ENCODE measurements at places on chromosomes 2 and 18.

- no peak for DNase-seq
Measured at GRCh38 chr2:109364217-109364616, 235.2 kb downstream of the SH3RF3 start.

GRCh38 chr2:234454433-234454832, 42.4 kb downstream of the ARL4C start:
- no peak for DNase-seq

DNA sequence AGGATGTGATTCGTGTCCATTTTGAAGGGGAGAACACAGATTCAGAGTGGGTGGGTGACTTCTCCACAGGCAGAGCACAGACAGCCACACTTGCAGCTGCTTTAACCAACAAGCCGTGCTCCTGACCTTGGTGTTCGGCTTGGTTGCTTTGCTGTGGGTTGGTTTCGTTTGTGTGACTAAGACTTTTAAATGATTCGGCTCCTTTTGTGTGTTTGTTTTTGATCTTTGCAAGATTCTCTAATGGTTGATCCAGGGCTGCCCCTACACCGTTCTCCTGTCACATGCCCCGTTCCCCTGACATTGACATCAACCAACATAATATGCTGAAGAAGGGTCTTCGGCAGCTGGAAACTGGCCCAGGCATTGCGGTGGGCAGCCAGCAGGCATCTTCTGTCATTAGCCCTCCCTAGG, 95.9 kb upstream of the MBOAT2 start:
- no peak for DNase-seq

GRCh38 chr2:36356990-36357846, 1.6 kb downstream of the CRIM1 start:
- DNase-seq: peak; percentile 69

DNA sequence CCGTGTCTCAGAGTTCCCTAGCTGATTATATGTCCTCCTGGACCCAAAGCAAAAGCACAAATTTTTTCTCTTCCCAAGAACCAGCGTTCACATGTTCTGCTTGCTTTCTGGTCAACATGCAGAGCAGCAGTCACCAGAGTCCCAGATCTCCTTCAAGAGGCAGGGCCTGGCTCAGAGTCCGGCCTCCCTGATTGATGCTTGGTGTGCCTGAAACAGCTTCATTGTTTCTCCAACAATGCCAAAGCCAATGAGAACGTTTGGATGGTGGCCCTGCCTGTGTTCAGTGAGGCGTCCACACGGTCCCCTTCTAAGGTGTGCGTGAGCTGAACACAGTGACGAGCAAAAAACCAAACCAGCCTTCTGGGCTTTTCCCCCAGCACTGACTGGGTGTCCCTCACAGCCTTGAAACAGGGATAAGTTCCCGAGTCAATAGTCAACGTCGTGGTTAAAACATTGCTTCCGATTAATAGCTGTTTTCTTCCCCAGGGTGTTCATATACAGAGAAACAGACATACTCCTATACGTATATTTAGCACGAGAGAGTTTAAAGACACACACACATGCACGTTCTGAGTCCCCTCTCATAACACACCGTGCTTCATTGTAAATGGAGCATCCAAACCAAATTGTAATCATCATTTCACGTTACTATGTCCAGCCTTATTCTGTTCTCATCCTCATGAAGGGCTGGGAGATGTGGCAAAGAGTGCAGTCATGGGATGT, 19.3 kb upstream of the POU3F3 start:
- peak; percentile 76 for DNase-seq

- no peak for DNase-seq
Measured at GRCh38 chr2:224034017-224034416, 5.1 kb downstream of the SERPINE2 start.

DNA sequence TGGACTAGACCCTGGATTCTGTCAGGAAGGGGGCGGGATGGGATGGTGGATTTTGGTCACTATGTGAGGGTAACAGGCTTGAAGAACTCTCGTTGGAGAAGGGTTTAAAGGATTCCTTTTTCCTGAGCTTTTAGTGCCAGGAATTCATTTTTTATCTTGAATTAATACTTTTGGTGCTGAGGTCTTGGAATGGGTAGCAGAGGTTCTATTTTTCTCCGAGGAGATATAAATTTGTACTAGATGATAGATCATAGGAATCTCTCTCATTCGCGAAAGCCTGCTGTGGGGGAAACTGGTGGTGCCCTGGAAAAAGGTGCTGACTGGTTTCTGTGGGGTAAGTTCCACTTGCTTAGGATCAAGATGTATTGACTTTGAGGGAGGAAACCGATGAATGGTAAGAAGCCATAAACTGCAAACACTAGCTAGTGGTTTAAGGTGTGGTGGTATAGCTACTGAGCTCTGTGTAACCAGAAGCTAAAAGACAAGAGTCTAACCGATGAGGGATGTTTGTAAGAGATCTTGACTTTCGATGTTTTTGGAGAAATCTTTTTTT, 706 bp downstream of the AGPS start:
- no peak for DNase-seq

DNA sequence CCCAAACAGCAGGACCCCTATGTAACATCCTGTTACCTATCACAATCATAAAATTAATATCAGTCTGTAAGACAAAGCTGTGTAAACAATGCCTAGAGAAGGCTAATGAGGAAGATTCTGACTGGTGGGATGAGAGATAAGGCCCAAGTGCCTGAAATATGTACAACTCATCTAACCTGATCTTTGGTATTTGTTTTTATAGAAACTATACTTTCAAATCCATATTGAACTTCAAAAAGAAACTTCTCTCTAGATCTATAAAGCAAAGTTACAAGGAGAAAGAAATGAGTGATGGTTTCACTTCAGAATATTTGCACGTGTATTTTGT, 36.1 kb upstream of the ITGA4 start:
- no peak for DNase-seq

GRCh38 chr2:196160101-196160500, 11.3 kb downstream of the STK17B start:
- no peak for DNase-seq

- no peak for DNase-seq
Measured at GRCh38 chr18:13279181-13280069, 60.9 kb downstream of the LDLRAD4 start.

- DNase-seq: no peak
Measured at GRCh38 chr2:27096748-27097297, 10.3 kb downstream of the KHK start.

GRCh38 chr2:167954495-167954894, 292.9 kb downstream of the STK39 start:
- no peak for DNase-seq

DNA sequence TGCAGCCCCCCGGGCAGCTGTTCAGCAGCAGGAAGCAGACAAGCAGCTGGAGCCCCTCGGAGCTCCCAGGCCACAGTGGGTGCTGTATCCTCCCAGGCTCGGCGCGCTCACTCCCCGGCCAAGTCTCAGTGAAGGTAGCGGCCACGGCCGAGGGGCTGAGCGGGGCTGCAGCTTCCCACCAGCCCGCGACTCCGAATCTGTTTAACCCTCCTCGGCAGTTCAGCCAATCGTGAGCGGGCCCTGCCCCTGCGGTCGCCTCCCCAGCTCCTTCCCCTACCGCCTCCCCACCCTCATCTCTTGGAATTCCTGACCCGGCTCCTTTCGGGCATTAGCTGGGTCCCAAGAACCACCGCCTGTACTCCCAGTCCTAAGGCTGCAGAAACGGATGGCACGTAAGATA, at the start of gene RESP18:
Gene RESP18 (minus strand): TSS at position 203 of the 400 bp plus-strand sequence.
- DNase-seq: no peak

DNA sequence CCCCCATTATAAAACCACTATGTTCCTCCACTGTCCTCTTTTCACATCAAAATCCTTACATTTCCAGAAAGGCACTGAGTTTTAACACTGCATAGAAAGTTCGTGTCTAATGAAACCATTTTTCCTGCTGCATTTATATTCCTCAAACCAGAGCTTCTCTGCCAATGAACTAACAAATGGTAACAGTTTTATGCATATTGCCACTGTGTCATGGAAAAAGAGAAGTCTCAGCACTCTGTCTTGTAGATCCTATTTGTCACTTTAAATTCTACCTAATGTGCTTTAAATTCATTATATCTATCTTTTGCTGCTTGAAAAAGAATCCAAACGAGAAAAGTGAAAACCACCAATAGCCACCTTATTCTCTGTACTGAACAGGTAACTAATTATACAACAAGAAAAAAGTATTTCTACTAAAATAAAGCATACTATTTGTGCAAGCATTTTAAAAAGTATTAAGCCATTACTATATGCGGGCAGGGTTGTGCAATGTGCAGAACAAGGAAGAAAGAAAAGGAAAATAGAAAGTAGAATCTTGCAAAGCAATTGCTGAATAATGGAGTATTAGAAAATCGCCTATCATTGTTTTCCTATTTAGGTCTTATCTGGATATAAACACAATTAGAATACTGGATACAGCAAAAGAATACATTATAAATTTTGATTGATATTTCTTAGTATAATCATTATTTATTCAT, 328.9 kb downstream of the ZEB2 start:
- DNase-seq: no peak

DNA sequence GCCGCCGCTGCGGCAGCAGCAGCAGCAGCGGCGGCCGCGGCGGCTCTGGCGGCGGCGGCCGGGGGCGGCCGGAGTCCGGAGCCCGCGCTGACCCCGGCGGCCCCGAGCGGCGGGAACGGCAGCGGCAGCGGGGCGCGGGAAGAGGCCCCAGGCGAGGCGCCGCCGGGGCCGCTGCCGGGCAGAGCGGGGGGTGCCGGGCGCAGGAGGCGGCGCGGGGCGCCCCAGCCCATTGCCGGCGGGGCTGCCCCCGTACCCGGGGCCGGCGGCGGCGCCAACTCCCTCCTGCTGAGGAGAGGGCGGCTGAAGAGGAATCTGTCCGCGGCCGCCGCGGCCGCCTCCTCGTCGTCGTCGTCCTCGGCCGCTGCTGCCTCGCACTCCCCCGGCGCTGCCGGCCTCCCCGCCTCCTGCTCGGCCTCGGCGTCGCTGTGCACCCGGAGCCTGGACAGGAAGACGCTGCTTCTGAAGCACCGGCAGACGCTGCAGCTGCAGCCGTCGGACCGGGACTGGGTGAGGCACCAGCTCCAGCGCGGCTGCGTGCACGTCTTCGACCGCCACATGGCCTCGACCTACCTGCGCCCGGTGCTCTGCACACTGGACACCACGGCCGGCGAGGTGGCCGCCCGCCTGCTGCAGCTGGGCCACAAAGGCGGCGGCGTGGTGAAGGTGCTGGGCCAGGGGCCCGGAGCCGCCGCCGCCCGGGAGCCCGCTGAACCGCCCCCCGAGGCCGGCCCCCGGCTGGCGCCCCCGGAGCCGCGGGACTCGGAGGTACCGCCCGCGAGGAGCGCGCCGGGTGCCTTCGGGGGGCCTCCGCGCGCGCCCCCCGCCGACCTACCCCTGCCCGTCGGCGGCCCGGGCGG, 646 bp downstream of the PHLPP1 start:
- no peak for DNase-seq

DNA sequence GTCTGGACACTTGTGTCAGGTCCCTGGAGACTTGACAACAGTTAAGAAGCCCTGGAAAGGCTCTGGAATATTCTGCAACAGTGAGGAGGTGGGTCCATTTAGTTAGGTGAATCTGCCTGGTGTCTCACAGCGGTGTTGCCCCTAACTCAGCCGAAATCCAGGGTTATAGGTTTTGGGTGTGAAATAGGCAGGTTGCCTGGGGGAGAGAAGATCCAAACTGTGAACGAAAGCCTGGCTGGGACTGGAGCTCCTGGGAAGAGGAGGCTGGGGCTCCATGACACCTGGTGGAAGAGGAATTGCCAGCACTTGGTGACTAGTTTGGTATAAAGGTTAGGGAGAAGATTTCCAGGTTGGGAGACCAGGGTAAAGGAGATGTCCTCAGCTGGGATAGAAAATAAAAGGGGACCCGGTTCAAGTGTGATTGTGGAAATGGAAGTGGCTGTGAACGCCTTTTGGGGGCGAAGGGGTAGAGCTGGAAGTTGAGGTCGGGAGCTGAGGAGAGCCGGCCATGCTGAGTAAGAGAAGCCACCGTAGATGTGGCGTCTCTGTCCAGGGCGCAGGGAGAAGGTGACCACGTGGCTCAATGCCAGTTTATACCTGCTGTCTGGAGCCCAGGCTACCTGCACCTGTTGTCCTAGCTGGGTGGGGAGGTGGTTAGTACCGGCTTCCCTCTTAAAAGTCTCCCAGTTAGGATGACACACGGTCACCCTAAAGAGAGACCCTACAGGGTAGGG, 3.0 kb upstream of the GAREM2 start:
- no peak for DNase-seq

DNA sequence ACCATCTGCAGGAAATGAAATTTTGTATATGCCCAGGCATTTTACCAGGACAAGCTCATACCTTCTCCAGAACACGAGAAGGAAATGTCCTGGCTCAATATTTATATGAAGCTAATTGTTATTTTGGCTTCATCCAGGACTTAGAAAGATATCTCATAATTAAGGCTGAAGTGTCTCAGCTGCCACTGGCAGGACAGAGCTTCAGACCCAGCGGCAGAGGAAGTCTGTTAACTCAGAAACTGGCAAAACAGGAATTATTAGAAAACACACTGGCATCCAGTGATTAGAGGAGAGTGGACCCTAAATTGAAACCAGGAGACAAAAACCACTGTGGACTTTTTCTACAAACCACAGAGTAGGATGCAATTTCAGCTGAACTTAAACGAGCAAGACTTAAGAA, 329.7 kb downstream of the CYRIA start:
- no peak for DNase-seq

DNA sequence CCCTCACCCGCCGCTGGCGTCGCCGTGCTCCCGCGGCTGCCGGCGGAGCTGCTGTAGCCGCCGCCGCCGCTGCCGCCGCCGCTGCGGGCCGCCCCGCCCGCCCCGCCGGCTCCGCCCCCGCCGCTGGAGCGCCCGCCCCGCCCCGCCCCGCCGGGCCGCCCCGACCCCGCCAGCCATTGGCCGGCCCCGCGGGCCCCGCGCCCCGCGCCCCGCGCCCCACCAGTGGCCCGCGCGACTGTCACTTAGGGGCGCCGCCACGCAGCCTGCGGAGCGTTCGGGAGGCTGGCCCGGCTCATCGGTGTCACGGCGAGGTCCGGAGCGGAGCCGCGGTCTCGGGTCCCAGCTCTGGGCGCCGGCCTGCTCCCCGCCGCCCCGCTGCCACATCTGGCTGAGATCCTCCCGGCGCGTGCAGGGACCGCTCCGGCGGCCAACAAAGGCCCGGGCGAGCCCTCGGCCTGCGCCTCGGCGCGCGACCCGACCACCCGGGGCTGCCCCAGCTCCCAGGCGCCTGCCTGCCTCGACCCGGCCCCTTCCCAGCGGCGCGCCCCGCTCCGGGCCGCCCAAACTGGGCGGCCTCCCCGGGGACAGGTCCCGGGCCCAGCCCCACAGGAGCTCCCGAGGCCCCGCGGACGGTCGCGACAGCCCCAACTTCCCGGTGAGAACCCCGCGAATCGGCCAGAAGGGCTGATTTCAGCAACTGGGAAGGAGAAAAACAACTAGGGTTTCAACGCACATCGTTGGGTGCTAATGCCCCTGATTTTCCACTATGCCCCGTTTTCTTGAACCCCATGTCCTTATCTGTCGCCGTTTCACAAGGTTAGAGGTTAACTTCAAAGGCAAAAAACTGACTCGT, at the start of gene MGAT4A:
Gene MGAT4A (minus strand): TSS at position 92 of the 853 bp plus-strand sequence. CDS start 4,800 bp downstream, outside the sequence.
- DNase-seq: peak; percentile 67

- DNase-seq: no peak
Measured at GRCh38 chr2:213087040-213087439, 64.4 kb downstream of the IKZF2 start.

All from nucleus accumbens (tissue), 56 donors.